ENCODE measurements at places on chromosomes 3 and 15. TPM values are rescaled to one million over a fixed set of nuclear protein-coding genes. Genes with fewer than 3 reads are reported as not detected.

Gene LIPC
- total RNA-seq = 9.0 TPM

Gene TP63
- total RNA-seq = 0.58 TPM

Gene ITGB5
- 1.2 TPM for total RNA-seq

Gene TICRR
- total RNA-seq = 30.8 TPM

Gene FAM81A
- total RNA-seq = 2.5 TPM

Gene FEZF2
- total RNA-seq = not detected

Gene TEX55
- not detected for total RNA-seq

Gene ARL6IP5
- 203 TPM for total RNA-seq

Gene PARL
- total RNA-seq = 62.3 TPM

Gene ROBO2
- not detected for total RNA-seq

Gene CTXN2
- not detected for total RNA-seq

Gene HYAL3
- 13.0 TPM for total RNA-seq

Gene TUSC7
- not detected for total RNA-seq

Gene OIP5
- 21.1 TPM for total RNA-seq

Gene LRRC31
- total RNA-seq = not detected

All from activated CD8-positive, alpha-beta memory T cell treated with anti-CD3 and anti-CD28 coated beads, Interleukin-2, amount 10 ng/mL, durations not matched to agents 7 days and 5 days (primary cell).